ENCODE measurements at places on chromosomes 6 and 20. TPM values are rescaled to one million over a fixed set of nuclear protein-coding genes. Genes with fewer than 3 reads are reported as not detected.

Gene HECA
- polyA plus RNA-seq = 3.2 TPM

Gene NKX2-2
- polyA plus RNA-seq = not detected

Gene SEMG2
- polyA plus RNA-seq = not detected

Gene BANF2
- not detected for polyA plus RNA-seq

Gene ULBP2
- not detected for polyA plus RNA-seq

Gene ARMH2
- not detected for polyA plus RNA-seq

Gene IL17F
- not detected for polyA plus RNA-seq

Gene PGK2
- not detected for polyA plus RNA-seq

Gene ADAM33
- polyA plus RNA-seq = not detected

Gene IRAK1BP1
- 0.69 TPM for polyA plus RNA-seq

Gene PACRG
- not detected for polyA plus RNA-seq

Gene GPSM3
- polyA plus RNA-seq = 123 TPM

Gene AURKA
- polyA plus RNA-seq = 1.8 TPM

Gene USP49
- 0.94 TPM for polyA plus RNA-seq

Gene RAB44
- polyA plus RNA-seq = not detected

Gene ZGPAT
- polyA plus RNA-seq = 64.1 TPM

Gene CD40
- 4.3 TPM for polyA plus RNA-seq

Gene GPLD1
- not detected for polyA plus RNA-seq

Gene SLC25A27
- polyA plus RNA-seq = not detected

Measured in immature natural killer cell (primary cell).